Omental fat pad (tissue), 4 donors: ENCODE measurements at places on chromosomes 11 and 22. TPM values are rescaled to one million over a fixed set of nuclear protein-coding genes. Genes with fewer than 3 reads are reported as not detected.

DNA sequence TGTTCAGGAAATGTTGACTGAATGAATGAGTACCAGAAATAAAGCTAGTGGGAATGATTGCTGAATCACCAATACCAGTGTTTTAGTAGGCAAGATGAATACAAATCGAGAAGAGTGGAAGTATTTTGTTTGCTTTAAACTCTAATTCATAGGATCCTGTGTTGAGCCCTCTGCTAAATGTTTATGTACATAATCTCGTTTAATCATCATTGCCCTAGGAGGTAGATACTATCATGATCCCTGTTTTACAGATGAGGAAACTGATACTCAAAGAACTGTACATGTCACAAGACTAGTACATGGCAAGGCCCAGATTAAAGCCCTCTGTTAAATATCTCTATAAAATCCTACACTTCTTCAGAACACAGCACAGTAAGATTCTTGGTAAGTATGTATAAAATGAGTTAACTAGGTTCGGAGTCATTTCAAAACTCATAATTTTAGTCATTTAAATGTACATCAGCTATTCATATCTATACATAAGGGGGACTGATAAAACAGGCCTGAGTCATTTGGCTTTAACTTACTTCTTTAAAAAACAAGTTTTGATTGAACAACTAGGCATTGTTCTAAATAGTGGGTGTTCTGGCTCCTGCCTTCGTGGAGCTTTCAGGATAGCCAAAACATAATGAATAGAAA is 97.1 kb downstream of the EXT2 start:
- DNase-seq = no peak

DNA sequence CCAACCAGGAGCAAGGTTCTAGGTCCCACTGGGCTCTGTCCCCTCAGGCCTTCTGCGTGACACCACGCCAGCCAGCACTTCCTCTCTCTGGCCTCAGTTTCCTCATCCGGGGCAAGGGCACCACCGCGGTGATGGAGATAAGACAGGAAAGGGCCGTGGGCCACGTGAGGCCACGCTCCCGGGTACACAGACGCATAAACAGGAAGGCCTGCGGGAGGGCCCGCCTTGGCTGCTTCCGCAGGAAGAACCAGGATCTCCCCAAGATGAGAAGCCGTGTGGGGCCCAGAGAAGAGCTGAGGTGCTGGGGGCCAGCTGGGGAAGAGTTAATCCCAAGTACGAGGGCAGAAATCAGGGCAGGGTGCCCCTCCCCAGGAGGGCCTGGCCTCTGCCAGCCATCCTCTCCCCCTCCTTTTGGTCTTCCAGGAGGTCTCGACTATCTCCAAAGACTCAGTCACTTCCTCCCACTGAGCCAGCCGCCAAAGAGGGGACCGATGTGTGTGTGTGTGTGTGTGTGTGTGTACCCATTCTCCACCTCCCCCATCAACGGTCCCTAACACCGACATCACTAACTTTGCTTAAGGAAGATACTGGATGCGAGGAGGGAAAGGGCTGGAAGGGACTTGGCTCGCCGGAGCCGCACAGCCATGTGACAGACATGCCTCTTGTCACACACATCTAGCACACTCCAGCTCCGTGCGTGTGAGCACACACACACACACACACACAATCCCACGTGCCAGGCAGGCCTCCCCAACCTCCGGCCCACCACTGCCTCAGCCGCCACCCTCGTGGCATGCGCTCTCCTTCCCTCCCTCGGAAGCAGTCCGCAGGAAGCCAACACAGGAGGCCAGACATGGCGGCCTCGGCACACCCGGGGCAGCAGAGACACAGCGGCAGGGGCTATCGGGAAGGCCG is 1.4 kb downstream of the MFNG start:
- no peak for DNase-seq

DNA sequence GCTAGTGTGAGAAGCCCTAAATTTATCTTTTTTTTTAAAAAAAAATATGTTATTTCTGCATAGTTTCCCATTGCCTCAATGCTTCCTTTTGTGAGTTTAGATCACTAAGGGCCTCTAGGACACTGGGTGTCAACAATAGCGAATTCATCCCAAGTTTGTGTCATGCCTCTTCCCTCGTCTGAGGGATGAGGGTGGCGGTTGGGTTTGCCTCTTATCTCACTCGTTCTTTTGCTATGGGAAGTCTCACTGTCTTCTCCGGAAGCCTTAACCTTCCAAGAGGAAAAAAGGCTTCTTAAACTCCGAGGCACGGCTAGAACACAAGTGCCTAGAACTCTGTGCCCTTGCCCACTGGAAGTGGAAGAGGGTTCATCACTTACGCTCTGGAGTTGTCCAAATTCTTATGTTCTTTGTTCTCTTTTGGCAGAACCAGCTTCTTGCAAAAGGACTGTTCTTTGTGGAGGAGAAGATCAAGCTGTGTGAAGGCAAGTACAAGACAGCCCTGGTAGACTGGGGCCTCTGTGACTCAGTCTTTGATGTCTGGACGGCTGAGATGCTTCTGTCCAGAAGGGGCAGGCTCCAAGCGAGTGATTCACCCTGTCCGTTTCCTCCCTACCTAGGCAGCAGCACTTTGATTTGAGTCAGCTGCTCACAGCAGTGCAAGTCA is 78.5 kb downstream of the TRAF6 start:
- no peak for DNase-seq

DNA sequence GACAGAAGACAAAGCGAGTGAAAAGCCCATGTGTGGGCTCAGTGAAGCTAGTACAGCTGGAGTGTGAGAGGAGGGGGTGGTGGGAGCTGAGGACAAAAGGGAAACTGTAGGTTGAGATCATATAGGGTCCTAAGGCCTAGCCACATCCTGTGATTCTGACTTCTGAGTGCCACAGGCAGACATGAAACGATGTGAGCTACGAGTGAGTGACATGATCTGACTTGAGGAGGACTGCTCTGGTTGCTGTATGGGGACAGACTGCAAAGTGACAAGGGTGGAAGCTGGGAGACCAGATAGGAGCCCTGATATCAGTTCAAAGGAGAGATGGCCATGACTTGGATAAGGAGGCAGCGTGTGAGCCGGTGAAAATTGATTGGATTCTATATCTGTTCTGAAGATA is 85.4 kb downstream of the MICAL2 start:
- no peak for DNase-seq

DNA sequence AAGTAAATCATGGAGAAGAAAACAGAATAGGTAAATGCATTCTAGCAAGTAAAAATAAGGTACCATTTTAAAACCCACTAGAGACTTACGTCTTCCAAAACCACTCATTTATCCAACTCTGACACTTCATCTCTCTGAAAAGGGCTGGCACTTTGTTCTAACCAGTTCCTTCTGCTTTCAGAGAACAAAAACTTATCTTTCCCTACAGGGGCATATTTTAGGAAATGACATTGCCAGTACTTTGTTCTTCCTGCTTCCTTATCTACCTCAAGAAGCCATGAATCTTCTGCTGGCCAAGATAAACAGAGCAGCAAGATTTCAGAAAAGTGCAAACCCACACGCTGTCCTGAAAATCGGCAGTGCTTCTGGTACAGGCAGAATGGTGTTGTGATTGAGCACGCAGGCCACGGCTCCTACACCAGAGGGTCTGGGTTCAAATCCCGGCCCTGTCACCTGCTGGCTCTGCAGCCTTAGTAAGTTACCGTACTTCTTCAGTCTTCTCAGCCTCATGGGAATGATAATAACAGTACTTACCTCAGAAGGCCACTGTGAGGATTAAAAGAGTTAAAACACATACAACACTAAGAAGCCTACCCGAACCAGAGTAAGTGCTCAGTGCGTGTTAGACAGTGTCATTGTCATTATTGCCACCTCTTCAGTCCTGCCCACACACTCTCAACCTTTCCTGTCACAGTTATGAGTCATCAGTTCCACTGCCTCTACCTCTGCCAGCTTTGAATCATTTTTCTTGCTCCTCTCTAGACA is 11.0 kb downstream of the MPZL3 start:
- DNase-seq = no peak

DNA sequence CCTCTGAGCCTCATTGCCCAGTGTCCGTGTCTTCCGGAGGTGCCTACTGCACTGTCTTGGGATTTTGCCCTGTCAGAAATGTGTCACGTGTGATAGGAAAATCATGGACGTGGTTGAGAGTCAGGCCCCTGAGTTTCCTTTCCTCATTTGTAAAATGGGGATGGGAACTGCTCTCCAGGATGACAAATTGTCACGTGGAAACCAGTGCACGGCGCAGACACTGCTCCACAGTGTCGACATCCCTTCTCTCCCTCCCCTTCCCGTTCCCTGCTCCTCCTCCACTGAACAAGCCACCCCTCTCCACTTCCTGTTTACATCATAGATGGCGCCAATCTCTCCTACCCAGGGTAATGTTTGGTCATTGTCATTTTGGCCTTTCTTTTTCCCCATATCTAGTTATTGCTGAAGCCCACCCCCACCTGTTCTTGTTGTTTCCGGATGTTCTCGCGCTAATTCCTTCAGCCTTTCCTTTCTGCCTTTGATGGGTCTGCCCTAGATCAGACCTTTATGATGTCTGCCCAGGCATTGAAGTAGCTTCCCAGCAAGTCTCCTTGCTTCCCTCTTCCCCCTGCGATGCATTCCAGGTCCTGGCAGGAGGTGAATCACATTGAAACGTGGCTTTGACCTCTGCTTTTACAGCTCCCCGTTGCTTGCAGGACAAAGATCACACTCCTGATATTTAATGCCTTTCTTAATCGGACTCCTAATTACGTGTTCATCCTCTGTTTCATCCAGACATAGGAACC is 91.8 kb downstream of the TBC1D22A start:
- DNase-seq = no peak

GRCh38 chr11:64132191-64132771 is 33.6 kb downstream of the MACROD1 start:
- no peak for DNase-seq

DNA sequence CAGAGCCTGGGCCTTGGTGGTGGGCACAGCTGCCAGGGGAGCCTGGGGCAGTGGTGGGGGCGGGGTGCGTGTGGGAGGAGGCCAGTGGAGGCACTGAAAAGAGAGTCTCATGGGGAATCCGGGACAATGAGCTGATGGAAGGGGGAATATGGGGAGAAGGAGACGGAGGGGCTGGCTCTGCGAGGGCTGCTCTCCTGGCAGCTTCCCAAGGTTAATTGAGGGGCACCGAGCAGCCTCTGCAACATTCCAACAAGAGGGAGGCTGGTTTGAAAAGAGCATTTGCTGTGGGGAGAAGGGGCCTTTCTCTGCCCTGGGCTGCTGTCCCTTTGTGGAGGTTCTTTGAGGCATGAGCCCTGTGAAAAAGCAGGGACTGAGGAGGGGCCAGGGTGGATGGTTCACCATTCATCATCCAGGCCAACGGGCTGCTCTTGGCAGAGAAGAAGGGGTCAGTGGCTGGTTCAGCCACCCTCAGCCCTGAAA is 9.4 kb upstream of the IGSF9B start:
- DNase-seq = no peak

- DNase-seq = no peak
Observed at GRCh38 chr22:48794906-48795305, 1032.8 kb downstream of the BRD1 start.

Gene ME3
- total RNA-seq = 83.8 TPM

Gene SYT9
- 0.46 TPM for total RNA-seq

Gene TRPM5
- not detected for total RNA-seq

Gene ANO9
- 2.7 TPM for total RNA-seq

Gene OR2D2
- total RNA-seq = not detected

Gene PRRG4
- 3.5 TPM for total RNA-seq
